Activated T-helper 1 cell treated with anti-CD3 and anti-CD28 coated beads, Interleukin-2, amount 50 U/mL, for 16 hours (primary cell): ENCODE measurements at places on chromosomes 7 and 10.

DNA sequence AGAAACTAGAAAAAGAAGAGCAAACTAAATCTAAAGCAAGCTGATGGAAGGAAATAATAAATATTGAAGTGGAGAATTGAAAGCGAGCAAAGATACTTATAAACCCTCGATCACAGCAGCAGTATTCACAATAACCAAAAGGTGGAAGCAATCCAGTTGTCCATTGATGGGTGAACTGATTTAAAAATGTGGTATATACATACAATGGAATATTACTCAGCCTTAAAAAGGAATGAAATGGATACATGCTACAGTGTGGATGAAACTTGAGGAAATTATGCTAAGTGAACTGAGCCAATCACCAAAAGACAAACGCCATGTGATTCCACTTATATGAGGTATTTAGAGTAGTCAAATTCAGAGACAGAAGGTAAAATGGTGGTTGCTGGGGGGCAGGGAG lies 17.5 kb downstream of the ZCCHC24 start:
- DNase-seq = no peak

GRCh38 chr10:58460157-58460556 lies 52.5 kb upstream of the BICC1 start:
- DNase-seq = no peak

DNA sequence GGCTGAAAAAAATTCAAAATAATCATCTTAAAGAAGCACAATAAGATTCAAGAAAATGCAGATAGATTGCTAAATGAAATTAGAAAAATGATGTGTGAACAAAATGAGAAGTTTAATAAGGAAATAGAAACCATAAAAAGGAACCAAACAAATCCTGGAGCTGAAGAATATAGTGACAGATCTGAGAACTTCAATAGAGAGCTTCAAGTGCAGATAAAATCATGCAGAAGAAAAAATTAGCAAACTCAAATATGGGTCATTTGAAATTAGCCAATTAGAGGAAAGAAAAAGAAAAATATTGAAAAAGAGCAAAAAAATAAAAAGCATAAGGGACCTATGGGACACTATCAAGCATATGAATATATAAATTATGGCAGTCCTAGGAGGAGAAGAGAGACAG lies 720.1 kb downstream of the PARD3 start:
- no peak for DNase-seq

DNA sequence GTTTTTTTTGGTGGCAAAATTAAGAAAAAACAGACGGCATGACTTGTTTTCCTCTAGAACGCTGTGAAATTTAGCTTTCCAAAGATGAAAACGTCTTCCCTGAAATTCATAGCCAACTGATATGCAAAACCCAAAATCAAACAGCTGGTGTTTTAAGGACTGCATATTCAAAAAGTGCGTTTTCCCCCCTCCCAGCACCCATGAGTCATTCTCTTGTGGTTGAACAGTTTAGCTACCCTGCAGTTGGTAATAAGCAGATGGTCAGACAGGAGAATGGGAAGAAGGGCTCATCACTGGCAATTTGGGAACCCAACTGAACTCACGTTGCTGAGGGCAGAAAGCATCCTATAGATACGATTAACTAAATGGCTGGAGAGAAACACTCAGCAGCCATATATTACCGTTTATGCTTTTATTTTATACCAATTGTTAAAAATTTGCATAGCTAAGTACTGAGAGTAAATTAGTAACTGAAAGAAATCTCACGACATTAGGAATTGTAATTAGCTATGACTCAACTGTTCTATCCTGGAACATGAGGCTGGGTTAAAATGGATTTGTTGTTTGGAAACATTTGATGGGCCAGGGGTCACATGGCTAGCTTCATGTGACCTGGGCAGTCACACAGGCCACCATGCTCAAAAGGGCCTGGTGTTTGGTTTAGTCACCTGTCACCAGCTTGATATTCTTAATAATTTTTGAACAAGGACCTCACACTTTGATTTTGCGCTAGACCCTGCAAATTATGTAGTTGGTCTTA lies 343.1 kb downstream of the PHTF2 start:
- no peak for DNase-seq

DNA sequence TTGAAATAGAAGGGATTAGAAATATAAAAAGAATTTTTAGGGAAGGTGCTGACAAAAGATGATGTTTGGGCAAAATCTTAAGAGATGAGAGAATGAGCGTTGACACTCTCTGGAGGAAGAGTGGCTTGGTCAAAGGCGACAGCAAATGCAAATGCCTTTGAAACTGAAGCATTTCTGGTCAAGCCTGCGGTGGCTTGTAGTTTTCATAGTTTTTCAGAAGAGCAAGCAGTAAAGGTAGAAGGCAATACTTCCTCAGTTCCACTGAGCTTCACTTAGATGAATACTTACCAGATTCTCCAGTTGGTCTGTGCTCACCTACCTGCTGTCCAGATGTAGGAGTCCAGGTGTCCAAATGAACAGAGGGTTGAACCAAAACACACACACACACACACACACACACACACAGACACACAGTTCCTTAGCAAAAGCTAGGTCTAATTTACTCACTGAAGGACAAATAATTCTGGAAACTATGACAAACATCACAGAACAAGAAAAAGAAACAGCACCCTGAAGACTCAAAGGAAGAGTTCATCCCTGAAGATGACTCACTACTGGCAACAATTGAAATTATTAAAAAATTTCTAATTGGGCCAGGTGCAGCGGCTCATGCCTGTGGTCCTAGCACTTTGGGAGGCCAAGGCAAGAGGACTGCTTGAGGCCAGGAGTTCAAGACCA lies 12.1 kb upstream of the STK17A start:
- DNase-seq = no peak

- no peak for DNase-seq
These were observed 222.3 kb upstream of the TMEM229A start for GRCh38 chr7:124255041-124255655.

DNA sequence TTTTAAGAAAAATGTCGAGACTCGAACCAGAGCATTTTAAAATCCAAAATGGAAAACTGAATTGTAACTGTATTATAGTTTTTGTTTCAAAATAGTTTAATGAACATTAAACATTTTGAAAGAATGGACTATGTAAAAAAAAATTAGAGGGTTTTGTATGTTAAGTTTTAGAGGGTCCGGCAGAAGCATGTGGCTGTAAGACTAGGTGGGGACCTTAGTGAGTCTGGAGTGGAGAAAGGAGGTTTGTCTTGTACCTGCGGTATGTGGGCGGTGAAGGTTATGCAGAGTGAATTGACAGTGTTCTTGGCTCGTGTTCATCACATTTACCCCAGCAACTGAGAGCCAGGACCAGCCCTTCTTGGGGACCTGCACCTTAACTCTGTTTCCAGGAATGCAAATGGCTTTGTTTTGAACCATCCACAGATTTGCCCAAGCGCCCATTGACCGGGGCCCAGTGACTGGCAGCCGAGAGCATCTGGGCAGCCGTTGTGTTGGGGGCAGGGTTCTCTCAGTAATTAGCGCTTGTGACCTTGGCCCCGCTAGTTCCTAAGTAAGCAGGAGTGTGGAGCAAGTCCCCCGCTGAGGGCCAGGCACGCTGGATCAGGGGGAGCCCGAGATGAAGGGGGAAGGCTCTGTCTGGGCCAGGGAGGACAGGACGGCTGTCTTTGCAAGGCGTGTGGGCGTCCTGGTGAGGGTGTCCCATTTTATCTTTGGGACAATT lies 1.4 kb upstream of the KLF6 start:
- DNase-seq = no peak

- DNase-seq = peak; percentile 26
These were observed at the start of gene ADCK2 for GRCh38 chr7:140672382-140673062. Gene ADCK2 (plus strand): TSS chr7:140672945. CDS start chr7:140673331, 386 bp downstream.
